CD4-positive, alpha-beta T cell treated with Interleukin-2 at 100 ng/mL for 4 hours (primary cell): ENCODE measurements at places on chromosomes 1 and 21.
A peak's percentile ranks its signal among the peaks of the same experiment; 100 is the strongest.

DNA sequence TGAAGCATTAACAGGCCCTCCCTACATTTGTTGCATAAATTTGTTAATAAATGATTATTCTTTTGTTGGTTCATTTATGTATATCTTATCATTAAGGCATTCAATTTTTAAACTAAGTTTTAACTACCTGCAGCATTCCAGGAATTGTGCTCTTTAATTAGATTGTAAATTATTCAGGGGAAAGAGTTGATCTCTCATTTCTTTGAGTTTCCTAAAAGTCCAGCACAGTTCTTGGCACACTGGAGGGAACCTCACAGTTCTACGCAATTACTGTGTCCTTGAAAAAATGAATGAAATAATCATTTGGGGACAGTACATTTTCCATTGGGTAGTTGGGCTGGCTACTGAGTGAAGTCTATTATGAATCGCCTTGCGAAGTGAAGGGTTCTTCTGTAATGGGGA is 493 bp upstream of the STXBP3 start:
- DNase-seq, result no peak

GRCh38 chr21:31594279-31594678 is 65.2 kb upstream of the SOD1 start:
- DNase-seq, result no peak

DNA sequence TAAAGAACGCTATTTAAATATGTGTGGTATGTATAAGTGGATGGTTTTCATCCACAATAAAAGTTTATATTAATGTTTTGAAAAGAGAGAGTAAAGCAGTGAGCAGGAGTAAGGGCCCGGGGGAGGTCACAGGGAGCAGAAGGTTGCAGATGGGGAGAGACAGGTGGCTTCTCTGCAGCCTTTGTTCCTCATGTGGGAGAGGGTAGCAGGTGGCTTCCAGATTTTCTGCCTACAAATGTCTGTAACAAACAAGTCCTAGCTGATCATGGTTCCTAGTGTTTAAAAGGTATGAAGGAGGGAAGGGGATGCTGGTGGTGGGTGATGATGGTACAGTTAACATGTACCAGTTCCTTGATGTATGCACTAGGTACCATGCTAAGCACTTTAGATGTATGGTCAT is 18.8 kb downstream of the QSOX1 start:
- no peak for DNase-seq

- peak; percentile 68 for DNase-seq
Observed at GRCh38 chr1:234925440-234926263, 203.0 kb downstream of the TOMM20 start.

DNA sequence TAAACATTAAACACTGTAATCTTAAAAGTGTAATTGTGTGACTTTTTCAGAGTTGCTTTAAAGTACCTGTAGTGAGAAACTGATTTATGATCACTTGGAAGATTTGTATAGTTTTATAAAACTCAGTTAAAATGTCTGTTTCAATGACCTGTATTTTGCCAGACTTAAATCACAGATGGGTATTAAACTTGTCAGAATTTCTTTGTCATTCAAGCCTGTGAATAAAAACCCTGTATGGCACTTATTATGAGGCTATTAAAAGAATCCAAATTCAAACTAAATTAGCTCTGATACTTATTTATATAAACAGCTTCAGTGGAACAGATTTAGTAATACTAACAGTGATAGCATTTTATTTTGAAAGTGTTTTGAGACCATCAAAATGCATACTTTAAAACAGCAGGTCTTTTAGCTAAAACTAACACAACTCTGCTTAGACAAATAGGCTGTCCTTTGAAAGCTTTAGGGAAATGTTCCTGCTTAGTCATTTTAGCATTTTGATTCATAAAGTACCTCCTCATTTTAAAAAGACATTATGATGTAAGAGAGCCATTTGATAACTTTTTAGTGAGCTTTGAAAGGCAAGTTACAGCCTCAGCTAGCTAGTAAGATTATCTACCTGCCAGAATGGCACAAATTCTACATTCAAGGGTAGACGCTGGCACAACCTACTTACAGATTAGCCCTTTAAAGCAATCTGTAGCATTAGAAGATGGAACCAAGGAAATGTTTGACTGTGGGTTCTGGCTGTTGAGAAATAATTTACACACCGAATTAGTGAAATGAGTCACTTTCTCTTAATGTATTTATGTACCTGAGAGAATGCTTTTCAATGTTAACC is 9.4 kb downstream of the SOD1 start:
- DNase-seq, result no peak

DNA sequence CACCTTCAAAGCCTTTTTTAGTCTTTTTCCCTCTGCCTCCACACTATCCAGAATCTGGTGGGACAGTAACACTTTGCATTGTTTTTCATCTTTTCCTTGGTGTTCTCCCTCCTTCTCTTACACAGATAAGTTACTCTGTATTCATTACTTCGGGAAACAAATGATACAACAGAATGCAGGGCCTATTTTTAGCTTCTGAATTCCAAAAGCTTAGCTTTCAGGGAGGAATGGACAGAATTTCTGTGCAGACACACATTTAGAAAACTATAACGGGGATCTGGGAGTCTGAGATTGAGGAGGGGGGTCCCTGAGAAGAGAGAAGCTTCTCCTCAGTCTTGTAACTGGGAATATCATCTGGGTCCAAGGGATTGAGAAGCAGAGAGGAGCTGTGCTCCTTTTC is 3.5 kb upstream of the STK40 start:
- no peak for DNase-seq

DNA sequence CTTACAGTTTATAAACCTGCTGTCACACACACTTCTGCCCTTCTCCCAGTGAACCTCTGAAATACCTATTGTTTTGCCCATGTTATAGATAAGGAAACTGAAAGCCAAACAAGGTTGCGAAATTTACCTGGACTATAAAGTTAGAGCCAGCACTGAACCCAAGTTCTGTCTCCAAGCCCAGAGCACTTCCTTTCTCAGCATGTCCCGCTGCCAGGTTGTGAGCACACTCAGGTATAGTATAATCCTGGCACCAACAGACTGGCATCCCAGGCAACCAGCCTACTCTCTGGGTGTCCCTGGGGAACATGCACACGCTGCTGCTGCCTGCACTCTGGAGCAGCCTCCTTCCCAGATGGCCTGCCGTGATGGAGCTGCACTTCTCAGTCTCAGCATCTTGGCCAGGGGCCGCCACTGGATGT is 45.1 kb downstream of the PGBD5 start:
- no peak for DNase-seq

GRCh38 chr21:45259206-45259840 is 28.4 kb downstream of the POFUT2 start:
- no peak for DNase-seq

DNA sequence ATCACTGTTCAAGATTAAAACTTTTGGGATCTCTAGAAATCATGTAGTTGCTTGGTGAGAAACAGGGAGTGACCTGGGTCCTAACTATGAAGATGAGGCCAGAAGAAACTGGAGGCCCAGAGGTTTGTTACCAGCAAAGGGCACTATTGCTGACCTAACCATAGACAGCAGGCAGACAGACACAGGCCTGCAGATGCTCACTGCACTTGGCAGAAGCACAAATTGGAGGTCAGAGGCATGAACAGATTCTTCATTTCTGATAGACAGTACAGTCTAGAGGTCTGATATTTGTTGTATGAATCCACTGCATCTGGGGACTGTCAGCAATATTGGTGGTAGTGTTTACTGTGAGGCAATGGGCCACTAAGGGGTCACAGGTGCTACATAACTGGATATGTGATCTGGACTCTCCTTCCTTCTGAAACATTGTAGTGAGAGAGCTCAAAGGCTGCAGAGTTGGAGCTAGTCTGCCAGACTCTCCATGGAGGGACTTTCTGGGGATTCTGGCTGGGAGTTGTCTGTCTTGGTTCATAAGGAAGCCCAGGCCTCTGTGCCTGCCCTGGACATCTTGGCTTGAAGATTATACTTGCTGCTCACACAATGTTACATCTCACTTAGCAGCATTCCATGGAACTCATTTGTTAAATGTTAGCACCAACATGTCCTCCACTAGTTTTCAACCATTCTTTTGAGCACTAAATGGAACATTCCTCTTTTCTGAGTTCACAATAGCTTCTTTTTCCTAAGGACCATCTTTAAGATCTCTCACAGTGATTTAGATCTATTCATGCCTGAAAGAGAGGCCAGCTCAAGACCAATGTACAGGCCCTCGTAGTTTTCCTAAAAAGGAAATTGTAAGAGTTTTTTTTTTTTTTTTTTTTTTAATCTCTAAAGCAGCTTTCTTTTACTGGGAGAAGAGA is 26.9 kb upstream of the CCN1 start:
- DNase-seq, result no peak

DNA sequence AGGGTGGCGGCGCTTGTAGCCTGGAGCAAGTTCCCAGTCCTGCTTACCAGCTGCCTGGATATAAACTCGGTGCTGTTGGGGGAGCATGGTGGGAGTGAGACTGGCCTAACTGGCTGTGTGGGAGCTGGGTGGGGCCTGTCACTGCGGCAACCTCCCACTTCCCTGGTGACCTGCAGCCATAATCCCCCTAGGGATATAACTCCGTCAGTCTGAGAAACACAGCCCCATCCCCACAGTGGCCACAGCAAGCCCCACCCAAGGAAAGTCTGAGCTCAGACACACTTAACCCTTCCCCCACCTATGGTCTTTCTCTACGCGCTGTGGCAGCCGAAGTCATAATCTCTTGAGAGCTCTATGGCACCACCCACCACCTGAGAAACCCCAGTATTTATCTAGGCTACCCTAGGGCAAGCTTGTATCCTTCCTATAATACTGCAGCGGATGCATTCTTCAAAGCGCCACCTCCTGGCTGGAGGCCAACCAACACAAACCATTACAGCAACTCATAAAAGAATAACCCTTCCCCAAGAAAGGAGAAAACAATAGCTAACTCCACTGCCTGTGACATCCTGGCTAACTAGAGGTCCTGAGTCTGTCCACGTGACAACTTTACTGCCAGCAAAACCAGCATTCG is 57.4 kb downstream of the ZNF648 start:
- DNase-seq, result no peak

- DNase-seq, result no peak
Observed at GRCh38 chr1:16168622-16169360, 12.9 kb upstream of the EPHA2 start.
